ENCODE measurements at places on chromosomes 13 and 19.

DNA sequence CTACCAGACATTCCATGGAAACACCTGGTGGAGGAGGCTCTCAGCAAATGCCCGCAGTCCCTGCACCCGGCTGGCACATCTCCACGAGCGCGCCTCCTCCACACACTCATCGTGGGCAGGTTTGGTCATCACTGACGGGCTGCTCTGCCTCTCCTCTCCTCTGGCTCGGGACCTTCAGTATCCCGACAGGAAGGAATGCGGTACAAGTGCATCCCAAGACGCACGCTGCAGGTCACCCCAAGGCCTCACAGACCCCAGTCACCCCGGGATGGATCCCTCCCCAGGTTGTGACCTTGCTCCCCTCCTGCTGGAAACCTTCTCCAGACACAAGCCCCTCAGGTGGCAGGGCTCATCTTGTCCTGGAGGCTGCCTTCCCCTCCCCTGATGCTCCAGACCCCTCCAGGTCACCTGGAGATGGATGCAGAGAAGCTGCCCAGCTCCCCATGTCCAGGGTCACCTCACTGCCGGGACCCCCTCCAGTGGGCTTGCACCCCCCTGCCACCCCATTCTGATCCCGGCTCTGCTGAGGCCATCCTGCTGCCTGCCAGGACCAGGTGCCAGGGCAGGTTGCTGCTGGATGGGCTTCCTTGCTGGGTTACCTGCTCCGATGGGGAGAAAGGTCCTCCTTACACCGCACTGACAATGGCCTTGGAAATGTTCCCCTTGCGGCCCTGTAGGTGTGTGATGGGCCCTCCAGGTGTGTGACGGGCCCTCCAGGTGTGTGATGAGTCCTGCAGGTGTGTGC lies 29.9 kb downstream of the C13orf46 start:
- DNase-seq, result no peak

GRCh38 chr13:101939370-101939769 lies 462.5 kb downstream of the FGF14 start:
- no peak for DNase-seq

- DNase-seq, result peak; percentile 36
These were observed 6.1 kb downstream of the CDX2 start for GRCh38 chr13:27962982-27963381.

DNA sequence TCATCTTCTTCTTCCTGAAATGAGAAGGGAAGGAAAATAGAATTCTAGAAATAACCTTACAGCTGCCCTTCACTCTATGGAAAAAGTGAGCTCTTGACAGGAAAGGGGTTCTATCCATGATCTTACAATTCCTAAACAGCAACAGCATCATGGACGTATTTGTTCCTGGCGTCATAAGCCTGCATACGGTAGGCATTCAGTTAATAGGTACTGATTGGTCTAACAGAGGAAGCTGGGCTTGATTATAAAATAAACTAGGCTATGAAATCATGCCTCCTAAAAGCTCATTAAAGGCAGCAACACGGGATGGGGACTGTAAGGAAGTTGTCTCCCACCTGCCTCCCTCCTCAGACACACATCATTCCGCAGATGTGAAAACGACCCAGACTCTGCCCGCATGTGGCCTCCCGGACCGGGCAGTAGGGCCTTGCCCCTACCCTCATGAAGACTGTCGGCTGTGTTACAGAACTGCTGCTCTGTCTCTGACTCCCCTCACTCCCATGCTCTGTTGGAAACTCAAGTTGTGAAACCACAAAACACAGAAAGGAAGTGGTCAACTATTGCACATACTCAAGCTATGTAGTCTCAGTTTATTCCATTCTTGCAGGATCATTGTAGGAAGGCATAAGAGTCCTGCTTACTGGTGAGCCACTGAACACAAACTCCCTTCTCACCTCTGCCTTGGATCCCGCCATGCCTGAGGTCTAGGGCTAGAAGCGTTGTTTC lies 129.8 kb downstream of the DLEU7 start:
- no peak for DNase-seq

DNA sequence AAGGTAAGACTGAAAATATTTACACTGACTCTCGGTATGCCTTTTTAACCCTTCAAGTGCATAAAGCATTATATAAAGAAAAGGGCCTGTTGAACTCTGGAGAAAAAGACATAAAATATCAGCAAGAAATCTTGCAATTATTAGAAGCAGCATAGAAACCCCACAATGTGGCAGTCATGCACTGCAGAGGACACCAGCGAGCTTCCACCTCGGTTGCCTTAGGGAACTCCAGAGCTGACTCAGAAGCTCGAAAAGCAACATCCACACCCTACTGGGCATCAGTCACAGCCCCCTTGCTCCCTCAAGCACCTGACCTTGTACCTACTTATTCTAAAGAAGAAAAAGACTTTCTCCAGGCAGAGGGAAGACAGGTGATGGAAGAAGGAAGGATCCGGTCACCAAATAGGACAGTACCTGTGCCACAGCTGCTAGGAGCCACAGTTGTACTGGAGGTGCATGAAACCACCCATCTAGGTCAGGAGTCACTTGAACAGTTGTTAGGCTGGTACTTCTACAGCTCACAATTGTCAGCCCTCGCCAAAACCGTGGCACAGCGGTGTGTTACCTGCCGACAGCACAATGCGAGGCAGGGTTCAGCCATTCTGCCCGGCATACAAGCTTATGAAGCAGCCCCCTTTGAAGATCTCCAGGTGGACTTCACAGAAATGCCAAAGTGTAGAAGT lies 2.9 kb downstream of the ZNF816 start:
- no peak for DNase-seq

DNA sequence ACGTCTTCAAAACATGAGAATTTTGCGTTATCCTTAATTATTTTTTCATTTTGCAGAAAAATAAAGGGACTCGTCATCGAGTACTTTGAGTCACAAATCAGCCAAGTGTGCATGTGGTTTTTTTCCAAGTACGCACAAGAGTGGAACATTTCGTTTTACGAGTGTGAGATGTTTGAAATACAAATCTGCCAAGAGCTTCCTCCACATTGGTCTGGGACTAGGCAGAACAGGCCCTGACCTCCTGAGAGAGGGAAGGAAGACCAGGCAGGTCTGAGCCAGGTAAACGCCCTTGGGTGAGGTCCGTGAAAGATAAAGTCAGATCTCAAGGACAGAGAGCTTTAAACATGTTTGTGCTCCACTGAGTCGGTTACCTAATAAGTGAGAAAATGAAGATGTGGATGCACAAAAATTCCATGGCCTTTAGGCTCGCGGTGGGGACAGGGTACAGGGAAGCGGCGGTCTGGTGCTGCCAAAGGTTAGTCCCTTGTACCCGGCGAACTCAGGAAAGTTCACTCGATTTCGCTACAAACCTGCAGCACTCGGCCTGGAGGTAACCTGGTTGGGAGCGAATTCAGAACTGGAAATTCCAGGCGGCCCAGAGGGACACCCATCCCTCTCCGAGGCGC lies 473 bp upstream of the ITM2B start:
- no peak for DNase-seq

GRCh38 chr19:15354566-15355296 lies 22.4 kb upstream of the BRD4 start:
- DNase-seq, result no peak

DNA sequence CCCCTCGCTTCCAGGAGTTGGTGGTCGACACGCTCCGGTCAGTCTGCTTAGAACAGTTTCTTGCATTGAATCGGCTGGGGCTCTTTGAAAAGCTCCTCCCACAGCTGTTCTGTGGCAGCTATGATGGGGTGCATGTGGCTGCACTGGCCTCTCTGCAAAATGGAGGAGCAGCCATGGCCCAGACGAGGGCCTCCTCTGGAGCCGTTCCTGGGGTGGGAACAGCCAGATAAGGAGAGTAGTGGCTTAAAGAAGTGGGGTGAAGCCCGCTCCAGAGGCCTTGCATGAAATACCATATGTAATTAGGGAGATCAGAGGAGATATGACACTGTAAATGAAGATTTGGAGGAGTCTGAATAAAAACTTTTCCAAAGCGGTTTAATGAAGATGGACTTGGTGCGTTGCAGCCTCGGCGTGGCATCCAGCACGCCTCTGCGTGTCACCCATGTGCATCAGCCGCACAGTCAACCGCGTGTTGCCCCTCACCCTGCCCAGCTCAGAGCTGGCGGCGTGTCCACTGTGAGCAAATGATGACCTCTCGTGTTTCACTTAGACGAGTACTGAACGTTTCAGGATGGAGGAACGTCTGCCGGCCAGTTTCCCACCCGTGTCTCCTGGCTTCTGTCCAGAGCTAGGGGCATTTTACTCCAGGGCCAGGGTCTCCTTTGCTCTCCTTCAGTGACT lies 199.2 kb downstream of the TEX29 start:
- DNase-seq, result peak; percentile 52

- DNase-seq, result no peak
These were observed 24.5 kb upstream of the CEACAM8 start for GRCh38 chr19:42619271-42619670.

- no peak for DNase-seq
These were observed 15.9 kb upstream of the SLC35E1 start for GRCh38 chr19:16587833-16588823.

GRCh38 chr13:33537676-33538075 lies 252.1 kb upstream of the STARD13 start:
- DNase-seq, result no peak

GRCh38 chr13:99305158-99305557 lies 2.0 kb downstream of the GPR183 start:
- DNase-seq, result no peak

GRCh38 chr19:21022996-21023395 lies 2.5 kb downstream of the ZNF430 start:
- no peak for DNase-seq

DNA sequence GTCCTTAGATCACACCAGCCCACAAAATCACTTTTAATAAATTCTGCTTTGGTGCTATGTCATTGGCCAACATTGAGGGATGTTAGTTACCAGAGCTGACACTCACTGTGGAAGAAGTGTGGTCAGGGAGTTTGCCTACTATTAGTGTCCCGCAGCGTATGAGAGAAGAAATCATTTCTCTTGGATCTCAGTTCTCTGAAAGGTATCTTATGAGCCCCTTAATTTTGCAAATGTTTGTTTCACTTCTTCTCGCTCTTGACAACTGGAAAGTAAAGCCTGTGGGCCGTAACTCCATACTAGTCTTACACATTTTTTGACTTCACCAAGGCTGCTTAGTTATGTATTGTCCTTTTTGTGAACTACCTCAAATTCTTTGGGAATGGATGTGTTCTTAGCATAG lies 80.9 kb downstream of the FLT1 start:
- DNase-seq, result no peak

- DNase-seq, result no peak
These were observed 97.7 kb upstream of the VSTM2B start for GRCh38 chr19:29428071-29428470.

DNA sequence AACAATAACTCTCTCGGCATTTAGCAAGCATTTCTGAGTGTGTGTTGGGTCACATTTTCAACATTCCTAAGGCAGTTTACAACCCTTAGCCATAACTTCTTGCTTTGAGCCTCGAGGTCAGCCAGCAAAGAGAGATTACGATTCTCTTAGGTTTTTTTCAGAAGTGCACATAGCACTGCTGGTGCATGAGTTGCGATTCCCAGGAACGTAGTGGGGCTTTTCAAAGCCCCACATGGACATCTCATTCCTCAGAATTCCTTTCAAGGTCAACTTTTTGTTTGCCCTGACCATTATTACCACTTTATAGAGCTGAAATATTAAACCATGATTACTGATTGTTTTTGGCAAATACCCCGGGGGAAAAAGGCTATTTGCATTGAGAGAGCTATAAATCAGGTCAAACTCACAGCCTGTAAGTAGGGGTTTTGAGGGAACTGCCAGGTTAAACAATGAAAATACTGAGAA lies 705.3 kb downstream of the GPC5 start:
- no peak for DNase-seq

- DNase-seq, result no peak
These were observed 648.3 kb upstream of the SPRY2 start for GRCh38 chr13:80989241-80989640.

DNA sequence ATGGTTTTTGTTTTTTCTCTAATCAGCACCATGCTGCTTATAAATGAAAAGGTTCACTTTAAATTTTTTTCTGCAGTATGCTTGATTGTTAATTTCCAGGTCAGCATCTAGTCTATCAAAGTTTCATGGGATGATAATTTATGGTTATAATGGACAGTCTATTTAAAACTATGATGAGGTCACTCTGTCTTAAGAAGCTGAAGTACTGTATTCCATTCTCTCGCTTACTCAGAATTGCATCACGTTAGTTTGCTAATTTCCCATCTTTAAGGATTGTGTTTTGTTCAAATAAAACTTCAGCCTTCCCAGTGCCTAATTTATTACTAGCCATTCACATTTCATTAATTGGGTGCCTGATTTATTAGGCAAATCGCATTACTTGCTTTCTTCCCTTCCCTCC lies 94.3 kb downstream of the GPC6 start:
- DNase-seq, result no peak

GRCh38 chr13:24744247-24744646 lies 19.7 kb upstream of the RNF17 start:
- no peak for DNase-seq

- no peak for DNase-seq
These were observed 107.2 kb downstream of the FNDC3A start for GRCh38 chr13:49082653-49083536.

GRCh38 chr19:38900202-38900629 lies 447 bp downstream of the NFKBIB start:
- no peak for DNase-seq

DNA sequence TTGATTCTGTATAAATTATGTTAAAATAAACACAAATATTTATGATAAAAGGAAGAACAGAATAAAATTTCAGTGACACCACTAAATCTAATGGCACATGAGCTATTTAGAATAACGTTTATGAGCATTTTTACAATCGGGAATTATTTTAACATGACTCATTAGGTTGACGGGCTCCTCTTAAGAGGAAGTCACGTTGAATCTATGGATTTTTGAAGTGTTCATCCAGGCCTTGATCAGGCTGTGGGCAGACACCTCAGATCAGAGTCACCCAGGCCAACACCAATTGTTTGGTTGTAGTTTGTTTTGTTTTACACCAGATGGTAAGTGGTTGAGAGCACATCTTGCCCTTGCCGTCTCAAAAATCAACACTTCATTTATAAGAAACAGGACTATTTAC lies 257.8 kb downstream of the FOXO1 start:
- no peak for DNase-seq

GRCh38 chr19:52692431-52693008 lies 42.3 kb downstream of the ZNF611 start:
- no peak for DNase-seq

DNA sequence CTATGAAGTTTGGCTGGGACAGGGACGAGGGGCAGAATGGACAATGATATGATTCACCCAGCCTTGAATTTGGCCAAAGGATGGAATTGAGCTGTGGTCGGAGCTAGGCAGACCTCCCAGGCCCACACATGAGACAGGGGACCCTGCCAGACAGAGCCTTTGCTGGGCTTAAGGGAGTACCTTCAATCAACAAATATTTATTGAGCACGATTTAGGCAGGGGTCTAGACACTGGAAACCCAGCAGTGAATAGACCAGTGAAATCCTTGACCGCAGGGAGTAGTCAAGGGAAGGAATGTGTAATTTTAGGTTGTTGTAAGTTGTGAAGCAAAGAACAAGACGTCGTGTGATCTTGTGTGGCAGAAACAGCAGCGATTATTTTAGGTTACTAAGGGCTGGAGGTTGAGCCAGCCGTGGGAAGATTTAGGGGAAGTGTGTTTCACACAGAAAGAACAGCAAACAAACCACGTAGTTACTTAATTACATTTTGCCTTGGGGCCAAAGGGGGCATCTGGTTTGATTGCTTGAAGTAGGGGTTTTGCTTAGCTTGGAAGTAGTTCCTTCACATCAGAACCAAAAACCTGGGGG lies 16.9 kb upstream of the AP1M2 start:
- DNase-seq, result no peak

GRCh38 chr13:33528896-33529295 lies 243.3 kb upstream of the STARD13 start:
- no peak for DNase-seq
